Stimulated activated CD8-positive, alpha-beta memory T cell treated with anti-CD3 and anti-CD28 coated beads, Interleukin-4, amount 100 ng/mL, for 48 hours (primary cell): ENCODE measurements at places on chromosomes 13 and 19.

- DNase-seq, result peak; percentile 61
Measured at GRCh38 chr19:53881482-53882390, at the start of gene PRKCG. Gene PRKCG, plus strand, starts transcription at chr19:53882197. Its CDS starts 298 bp downstream, at chr19:53882495.

DNA sequence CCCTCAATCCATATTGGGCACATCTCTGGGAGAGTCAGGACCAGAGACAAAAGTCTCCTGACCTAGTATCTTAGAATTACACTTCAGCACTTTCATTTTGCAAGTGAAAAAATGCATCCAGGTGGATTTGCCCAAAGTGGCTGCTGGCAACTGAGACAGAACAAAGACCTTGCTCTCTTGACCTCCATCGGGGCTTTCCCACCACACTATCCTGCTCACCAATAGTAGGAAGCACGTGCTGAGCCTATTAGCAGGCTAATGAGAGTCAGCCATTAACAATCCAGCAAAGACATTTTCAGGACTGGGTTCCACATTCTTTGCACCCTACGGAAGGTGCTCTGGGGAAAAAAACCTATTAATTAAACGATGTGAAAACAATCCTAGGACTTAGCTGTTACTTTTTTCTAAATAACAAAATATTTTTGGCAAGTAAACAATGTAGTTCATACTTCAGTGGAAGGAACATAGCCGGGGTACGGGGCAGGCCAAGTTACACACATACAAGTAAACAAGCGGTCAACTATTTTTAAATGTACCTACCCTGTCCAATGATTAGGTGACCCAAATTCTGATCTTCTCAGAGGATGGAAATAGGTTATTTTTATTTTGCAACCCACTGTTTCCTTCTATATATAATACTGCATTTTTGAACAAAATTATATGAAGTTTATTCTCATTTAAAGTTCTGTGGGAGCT, 78.6 kb downstream of the CDADC1 start:
- no peak for DNase-seq

DNA sequence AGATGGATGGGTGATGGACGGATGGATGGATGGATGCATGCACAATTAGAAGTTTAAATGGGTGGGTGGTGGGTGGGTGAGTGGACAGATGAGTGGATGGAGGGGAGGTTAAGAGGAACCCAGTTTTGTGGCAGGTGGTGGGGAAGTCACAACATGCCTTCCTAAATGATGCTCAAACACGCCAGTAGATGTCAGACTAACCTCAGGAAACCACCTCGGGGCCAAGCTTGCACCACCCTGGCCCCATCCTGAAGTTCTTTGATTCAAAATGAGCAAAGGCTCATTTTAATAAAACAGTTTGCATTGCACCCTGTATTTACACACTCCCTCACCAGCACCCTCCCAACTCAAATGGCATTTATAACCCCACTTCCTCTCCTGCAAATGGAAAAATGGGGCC, 91.4 kb upstream of the CACNA1A start:
- peak; percentile 64 for DNase-seq

DNA sequence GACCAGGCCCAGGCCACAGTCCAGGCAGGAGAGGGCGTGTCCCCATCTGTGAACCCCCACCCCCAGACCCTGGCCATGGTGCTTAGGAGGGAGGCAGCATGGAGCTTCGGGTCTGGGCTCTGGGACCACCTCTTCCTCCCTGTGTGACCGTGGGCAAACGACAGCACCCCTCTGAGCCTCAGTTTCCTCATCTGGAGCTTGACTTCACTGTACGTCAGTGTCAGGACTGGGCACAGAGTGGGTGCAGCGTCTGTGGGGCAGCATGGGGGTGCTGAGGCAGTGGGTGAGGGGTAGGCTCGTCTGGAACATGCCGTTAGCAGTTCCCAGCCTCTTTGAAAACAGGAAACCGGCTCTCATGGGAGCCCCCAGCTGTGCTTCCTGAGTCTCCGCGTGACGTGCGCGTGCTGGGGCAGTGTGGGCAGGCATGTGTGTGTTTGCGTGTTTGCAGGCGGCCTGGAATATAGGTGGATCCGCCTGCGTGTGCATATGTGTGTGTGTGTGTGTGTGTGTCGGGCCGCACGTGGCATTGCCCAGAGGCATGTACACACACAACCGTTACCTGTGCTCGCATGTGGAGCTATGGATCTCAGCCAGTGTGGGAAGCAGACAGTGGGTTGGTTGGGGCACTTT, 15.8 kb downstream of the ARRDC2 start:
- DNase-seq, result peak; percentile 58

GRCh38 chr13:31236211-31236786, 36.5 kb downstream of the B3GLCT start:
- no peak for DNase-seq

- DNase-seq, result peak; percentile 39
Measured at GRCh38 chr19:4061683-4062418, 4.8 kb downstream of the ZBTB7A start.

DNA sequence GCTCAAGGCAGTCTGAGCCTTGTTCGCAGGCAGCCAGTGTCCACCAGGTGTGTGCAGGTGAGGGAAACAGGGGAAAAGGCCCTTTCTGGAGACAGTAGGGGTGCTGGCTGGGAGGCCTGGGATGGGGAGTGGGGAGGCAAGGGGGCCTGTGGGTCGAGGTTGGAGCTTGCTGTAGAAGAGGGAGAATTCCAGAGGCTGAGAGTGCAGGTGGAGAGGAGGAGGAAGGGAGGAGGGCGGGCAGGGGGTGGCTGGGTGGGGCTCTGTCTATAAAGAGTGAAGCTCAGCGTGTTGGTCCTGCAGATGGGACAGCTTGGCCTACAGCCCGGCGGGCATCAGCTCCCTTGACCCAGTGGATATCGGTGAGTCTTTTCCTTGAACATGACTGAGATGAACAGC, at the start of gene CCL25:
Gene CCL25, plus strand, starts transcription at position 297 of the 396 bp plus-strand sequence. CDS start 290 bp downstream, outside the sequence.
- DNase-seq, result no peak

DNA sequence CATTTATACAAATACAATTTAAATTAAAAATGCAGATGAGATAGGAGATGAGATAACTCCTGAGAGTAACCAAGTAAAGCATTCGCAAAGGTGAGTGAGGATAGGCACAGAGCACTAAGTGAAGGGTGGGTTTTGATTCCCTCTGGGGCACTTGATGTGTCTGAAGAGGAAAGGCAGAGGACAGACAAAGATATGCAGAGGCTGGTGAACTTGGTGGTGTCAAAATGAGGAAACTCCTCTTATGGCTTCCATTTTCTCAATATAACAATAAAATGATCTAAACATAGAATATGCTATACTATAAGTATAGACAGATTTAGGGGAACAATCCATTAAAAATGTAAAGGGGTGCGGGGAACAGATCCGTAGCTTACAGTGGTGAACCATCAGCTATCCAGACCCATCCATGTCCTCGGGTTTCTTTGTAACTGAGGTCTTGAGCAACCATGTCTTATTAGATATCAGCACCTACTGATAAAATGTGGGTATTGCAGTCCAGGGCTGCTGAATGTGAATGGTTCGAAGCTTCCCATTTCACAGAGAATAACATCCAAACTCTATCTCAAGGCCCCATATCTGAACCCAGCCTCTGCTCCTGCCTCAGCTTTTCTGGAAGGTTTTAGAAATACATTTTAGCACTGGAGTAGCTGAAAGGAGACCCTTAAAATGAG, 73.9 kb upstream of the SLC10A2 start:
- no peak for DNase-seq

GRCh38 chr13:31870511-31870910, 131.2 kb downstream of the RXFP2 start:
- no peak for DNase-seq

- DNase-seq, result no peak
Measured at GRCh38 chr13:113393226-113393562, 29.3 kb upstream of the GRTP1 start.

GRCh38 chr13:29817604-29818378, 32.6 kb downstream of the UBL3 start:
- no peak for DNase-seq

DNA sequence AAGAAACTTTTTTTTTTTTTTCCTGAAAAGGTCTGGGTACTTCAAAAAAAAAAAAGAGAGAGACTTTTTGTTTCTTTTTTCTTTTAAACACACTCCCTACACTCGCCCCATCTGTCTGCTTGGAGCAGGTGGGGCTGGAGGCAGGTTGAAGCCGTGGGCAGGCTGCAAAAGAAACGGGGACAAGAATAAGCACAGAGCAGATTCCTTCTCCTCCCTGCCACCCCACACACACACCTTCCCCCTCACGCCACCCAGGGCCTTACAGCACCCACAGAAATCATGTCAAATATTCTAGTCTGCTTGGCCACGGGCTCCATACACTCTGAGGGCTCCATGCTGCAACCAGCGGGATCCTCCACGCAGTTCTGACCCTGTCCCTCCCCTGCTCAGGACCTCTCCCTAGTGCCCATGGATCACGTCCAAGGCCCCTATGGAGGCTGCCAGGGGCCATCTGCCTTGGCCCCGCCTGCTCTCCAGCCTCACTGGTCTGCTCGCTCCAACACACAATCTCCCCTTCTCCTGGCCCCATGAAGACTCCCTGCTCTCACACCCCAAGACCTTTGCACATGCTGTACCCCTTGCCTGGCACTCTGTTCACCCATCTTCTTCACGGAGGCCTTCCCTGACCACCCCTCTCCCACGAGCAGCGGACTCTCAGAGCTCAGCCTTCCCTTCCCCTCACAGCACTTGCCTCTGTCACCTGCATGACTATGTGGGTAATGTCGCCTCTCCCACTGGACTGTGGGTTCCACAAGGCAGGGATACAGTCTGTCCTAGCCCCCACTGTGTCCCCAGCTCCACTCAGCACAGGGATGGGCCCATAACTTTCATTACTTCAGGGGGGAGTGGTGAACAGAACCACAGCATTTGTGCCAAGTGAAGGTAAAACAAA, 11.4 kb downstream of the AKT2 start:
- DNase-seq, result no peak

DNA sequence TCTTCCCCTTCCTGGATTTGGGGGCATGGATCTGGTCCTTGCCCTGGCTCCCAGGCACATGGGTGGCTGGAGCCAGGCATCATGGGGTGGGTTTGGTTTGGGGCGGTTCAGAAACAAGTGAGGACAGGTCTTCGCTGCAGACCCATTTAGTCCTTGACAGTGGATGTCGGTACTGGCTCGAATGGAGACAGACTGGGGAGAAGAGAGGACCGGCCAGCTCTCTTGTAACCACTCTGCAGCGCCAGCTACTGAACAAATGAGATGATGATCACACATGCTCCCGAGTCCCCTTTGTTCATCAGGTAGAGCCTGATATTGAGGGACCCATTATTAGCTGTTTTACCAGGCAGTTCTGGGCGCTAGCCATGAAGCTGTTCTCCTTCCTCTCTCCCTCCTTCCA, 64.5 kb downstream of the CHST8 start:
- DNase-seq, result no peak

DNA sequence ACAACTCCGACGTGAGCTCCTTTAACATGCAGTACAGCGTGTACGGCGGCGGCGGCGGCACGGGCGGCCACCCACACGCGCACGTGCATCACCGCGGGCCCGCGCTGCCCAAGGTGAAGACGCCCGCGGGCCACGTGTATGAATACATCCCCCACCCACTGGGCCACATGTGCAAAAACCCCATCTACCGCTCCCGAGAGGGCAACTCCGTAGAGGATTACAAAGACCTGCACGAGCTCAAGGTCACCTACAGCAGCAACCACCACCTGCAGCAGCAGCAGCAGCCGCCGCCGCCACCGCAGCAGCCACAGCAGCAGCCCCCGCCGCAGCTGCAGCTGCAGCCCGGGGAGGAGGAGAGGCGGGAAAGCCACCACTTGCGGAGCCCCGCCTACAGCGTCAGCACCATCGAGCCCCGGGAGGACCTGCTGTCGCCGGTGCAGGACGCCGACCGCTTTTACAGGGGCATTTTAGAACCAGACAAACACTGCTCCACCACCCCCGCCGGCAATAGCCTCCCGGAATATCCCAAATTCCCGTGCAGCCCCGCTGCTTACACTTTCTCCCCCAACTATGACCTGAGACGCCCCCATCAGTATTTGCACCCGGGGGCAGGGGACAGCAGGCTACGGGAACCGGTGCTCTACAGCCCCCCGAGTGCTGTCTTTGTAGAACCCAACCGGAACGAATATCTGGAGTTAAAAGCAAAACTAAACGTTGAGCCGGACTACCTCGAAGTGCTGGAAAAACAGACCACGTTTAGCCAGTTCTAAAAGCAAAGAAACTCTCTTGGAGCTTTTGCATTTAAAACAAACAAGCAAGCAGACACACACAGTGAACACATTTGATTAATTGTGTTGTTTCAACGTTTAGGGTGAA, 6.6 kb downstream of the SLITRK5 start:
- DNase-seq, result no peak

DNA sequence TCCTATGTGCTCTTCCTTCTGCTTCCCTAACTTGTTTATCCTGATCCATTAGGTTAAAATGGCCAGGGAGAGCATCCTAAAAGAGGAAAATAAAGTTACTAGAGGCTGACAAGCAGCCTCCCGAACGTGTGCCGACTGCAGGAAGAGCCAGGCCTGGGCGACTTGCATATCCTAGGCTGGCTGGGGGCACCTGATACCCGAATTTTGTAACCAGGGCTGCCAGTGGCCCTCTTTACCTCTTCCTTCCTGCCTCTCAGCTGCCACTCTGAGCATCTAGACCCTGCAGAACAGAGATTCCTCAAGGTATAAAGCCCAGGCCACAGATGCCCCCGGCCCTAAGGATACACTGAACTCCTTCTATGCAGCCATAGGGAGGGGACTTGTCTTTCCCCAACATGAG, 48.5 kb upstream of the KATNAL1 start:
- no peak for DNase-seq

DNA sequence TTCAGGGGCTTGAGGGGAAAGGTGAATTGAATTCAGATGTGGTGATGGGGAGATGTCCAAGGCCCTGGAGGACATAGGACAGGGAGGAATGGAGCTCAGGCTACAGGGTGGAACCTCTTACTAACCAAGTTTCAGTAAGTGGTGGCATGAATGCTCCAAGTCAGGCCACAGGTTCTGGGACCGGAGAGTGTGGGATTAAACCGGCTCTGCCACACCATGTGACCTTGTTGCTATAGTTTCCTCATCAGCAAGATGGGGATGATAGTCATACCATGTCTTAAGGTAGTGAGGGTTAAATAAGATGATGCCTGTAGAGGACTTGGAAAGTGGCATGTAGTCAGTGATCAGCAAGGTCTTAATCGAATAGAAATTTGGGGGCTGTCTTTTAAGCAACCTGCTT, 16.3 kb downstream of the GPR183 start:
- no peak for DNase-seq

- no peak for DNase-seq
Measured at GRCh38 chr13:21625366-21625765, 21.4 kb upstream of the MICU2 start.

- no peak for DNase-seq
Measured at GRCh38 chr19:19217099-19217498, 5.3 kb downstream of the NCAN start.

DNA sequence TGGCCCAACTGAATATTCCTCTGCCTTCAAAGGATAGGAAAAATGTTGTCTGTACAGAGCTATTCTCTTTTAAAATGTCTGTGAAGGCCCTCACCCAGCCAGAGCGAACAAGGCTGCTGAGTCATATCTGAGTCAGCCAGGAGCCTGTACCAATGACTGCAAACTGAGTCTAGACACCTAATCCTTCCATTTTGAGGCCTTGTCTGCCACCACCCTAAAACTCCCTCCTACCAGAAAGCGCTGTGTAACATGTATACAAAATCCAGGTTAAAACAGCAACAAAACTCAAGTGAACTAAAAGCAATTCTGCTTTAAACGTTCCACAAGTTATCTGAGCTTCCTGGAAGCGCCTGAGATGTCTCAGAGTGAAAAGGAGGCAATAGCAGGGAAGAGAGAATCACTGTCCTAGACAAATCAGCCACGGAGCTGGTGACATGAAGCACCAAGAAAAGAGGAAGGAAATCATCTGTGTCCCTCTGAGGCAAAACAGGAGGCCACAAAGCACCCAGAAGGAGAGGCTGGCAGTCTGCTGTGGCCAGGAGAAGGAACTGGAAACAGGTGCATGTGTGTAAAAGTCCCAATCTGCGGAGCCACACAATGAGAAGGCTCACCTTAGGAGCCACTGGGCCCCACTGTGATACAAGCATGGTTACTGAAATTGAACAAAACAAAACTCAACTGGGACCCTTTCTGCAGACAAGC, 10.2 kb downstream of the DHRS12 start:
- peak; percentile 66 for DNase-seq
